ENCODE measurements at places on chromosomes 4 and X.

GRCh38 chrX:152641256-152641875 lies 3.7 kb downstream of the GABRQ start:
- no peak for DNase-seq

- DNase-seq = no peak
Observed at GRCh38 chrX:135086197-135086854, 34.0 kb downstream of the ETDB start.

GRCh38 chr4:127844601-127845116 lies 36.0 kb upstream of the PLK4 start:
- no peak for DNase-seq

GRCh38 chr4:166198516-166199310 lies 325.7 kb downstream of the TLL1 start:
- no peak for DNase-seq

GRCh38 chr4:1410491-1411325 lies 4.5 kb upstream of the NKX1-1 start:
- DNase-seq = no peak

DNA sequence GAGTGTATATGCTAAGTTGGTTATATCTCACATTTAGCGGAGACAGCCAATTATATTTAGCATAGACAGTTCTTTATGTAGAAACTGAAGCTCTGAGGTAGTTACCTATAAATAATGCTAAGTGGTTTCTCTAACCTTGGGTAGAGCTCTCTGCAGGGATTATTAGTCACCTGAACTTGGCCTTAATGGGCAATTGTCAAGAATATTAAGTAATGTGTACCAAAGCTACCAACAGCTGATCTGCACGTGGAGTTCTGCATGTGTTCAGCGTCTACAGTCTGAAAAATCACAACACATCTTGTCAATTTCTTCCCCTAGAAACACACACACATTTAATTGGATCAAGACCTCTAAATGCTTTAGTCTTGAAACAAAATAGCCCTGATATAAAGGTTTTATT lies 740.6 kb upstream of the FAM241A start:
- DNase-seq = no peak

DNA sequence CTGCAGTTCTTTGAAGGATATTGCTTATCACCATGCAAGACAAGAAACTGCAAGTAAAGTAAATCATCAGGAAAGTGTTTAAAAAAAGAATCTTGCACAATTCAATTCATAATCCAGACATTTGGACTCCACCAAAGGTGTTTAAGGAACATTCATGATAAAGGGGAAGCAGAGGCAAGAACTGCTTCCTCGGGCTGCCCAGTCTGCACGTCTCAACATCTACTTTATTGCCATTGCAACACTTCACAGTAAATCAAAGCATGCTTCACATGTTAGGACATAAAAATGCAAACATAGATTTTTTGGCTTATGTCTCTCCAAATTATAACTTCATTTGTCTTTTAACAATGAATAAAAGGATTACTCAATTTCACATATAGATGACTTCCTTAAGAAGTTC lies 42.5 kb downstream of the MID1 start:
- no peak for DNase-seq

GRCh38 chr4:155339588-155339987 lies 37.2 kb downstream of the MAP9 start:
- no peak for DNase-seq

Measured in stimulated activated CD8-positive, alpha-beta memory T cell treated with anti-CD3 and anti-CD28 coated beads, Interleukin-7, amount 100 ng/mL, for 1 hour (primary cell).